Peyer's patch (tissue), 4 donors: ENCODE measurements at places on chromosomes 6 and 20. TPM values are rescaled to one million over a fixed set of nuclear protein-coding genes. Genes with fewer than 3 reads are reported as not detected.
A peak's percentile ranks its signal among the peaks of the same experiment; 100 is the strongest.

DNA sequence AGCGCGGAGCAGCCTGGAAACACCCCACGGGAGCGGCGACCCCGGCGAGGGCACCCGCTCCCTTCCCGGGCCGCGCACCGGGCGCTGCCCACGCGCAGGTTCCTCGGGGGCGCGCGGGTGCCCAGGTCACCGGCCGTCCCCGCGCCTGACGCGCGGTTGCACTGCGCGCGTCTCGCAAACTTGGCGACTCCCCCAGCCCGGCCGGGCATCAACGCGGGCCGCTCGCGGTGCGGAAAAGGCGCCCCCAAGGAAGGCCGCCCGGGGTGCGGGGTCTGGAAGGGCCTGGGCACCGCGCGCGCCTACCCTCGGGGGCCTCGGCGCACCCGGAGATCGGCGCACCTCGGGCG lies 555 bp upstream of the ZBTB46 start:
- H3K27me3 ChIP-seq: no peaks in the 10 kb centered on the region
- H3K4me1 ChIP-seq: peaks cover 52% of the 10 kb centered on the region
- no peaks in the 10 kb centered on the region for H3K36me3 ChIP-seq

- no peaks in the 10 kb centered on the region for H3K36me3 ChIP-seq
- peak overlapping the region; percentile 46 for H3K4me3 ChIP-seq
- H3K4me1 ChIP-seq: peaks cover 25% of the 10 kb centered on the region
- no peaks in the 10 kb centered on the region for H3K27me3 ChIP-seq
- H3K27ac ChIP-seq: peak overlapping the region; percentile 71
Measured at GRCh38 chr6:32107406-32107805, 1.7 kb downstream of the TNXB start.

Gene NOTCH4
- total RNA-seq: 7.3 TPM

DNA sequence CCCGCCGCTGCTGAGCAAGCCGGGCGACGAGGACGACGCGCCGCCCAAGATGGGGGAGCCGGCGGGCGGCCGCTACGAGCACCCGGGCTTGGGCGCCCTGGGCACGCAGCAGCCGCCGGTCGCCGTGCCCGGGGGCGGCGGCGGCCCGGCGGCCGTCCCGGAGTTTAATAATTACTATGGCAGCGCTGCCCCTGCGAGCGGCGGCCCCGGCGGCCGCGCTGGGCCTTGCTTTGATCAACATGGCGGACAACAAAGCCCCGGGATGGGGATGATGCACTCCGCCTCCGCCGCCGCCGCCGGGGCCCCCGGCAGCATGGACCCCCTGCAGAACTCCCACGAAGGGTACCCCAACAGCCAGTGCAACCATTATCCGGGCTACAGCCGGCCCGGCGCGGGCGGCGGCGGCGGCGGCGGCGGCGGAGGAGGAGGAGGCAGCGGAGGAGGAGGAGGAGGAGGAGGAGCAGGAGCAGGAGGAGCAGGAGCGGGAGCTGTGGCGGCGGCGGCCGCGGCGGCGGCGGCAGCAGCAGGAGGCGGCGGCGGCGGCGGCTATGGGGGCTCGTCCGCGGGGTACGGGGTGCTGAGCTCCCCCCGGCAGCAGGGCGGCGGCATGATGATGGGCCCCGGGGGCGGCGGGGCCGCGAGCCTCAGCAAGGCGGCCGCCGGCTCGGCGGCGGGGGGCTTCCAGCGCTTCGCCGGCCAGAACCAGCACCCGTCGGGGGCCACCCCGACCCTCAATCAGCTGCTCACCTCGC lies 1.5 kb downstream of the ARID1B start:
- H3K27ac ChIP-seq: peak overlapping the region; percentile 98
- DNase-seq: peak; percentile 41
- no peaks in the 10 kb centered on the region for H3K4me1 ChIP-seq

Gene RAB5IF
- 113 TPM for total RNA-seq
